Pancreas (tissue), 10 donors: ENCODE measurements at places on chromosomes 1 and 21. TPM values are rescaled to one million over a fixed set of nuclear protein-coding genes. Genes with fewer than 3 reads are reported as not detected.

GRCh38 chr1:200905411-200906052, 10.8 kb downstream of the INAVA start:
- DNase-seq: no peak
- H3K27me3 ChIP-seq: no peaks in the 10 kb centered on the region
- H3K4me3 ChIP-seq: no peak overlapping the region

- H3K36me3 ChIP-seq: no peaks in the 10 kb centered on the region
- no peak overlapping the region for H3K4me3 ChIP-seq
- no peaks in the 10 kb centered on the region for H3K4me1 ChIP-seq
- H3K27me3 ChIP-seq: no peaks in the 10 kb centered on the region
Measured at GRCh38 chr1:151702936-151703335, 13.7 kb downstream of the CELF3 start.

DNA sequence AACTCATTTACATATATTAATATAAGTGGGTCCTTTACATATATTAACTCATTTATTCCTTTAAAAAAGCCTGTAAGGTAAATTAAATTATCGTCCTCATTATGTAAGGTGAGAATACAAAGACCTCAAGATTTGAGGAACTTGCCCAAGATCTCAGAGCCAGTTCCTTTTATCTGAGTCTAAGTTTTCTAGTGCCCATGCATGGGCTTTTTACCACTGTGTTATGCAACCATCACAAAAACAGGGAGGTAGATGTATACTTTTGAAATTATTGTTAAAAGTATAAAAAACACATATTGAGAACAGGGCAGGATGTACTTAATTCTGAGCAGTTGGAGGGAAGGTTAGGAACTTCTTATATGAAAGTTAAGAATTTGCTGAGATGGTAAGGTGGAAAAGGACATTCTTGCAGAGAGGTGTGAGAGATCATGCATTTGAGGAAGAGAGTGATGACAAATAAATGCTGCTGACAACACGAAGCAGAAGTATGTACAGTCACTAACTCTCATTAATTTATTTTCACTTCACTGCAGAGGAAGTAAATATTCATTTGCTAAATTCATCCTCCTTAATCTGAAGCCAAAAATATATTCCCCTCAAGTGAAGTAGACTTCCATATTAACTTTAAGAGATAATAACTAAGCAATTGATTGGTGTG, 28.9 kb upstream of the LYPLAL1 start:
- H3K4me1 ChIP-seq: no peaks in the 10 kb centered on the region
- no peaks in the 10 kb centered on the region for H3K27me3 ChIP-seq
- no peak overlapping the region for H3K27ac ChIP-seq
- H3K36me3 ChIP-seq: no peaks in the 10 kb centered on the region

DNA sequence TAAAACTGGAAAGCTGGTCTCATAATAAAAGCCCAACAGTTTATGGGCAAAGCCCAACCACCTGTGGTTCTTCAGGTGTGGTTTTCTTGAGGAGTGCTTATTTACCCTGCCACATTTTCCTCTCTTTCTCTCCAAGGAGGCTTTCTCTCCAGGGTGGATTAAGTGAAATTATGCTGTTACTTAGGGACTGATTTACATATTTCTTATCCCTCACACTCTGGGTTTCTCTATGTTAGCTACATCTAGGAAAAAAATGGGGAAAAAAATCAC, 4.8 kb downstream of the TBX19 start:
- no peak overlapping the region for H3K4me3 ChIP-seq
- H3K36me3 ChIP-seq: no peaks in the 10 kb centered on the region
- H3K27me3 ChIP-seq: no peaks in the 10 kb centered on the region
- H3K27ac ChIP-seq: peak overlapping the region; percentile 9
- H3K4me1 ChIP-seq: peaks cover 14% of the 10 kb centered on the region

SZRD1 gene
- 53.5 TPM for total RNA-seq

RSPH1 gene
- 1.8 TPM for total RNA-seq
